ENCODE measurements at places on chromosomes 6 and 20.

DNA sequence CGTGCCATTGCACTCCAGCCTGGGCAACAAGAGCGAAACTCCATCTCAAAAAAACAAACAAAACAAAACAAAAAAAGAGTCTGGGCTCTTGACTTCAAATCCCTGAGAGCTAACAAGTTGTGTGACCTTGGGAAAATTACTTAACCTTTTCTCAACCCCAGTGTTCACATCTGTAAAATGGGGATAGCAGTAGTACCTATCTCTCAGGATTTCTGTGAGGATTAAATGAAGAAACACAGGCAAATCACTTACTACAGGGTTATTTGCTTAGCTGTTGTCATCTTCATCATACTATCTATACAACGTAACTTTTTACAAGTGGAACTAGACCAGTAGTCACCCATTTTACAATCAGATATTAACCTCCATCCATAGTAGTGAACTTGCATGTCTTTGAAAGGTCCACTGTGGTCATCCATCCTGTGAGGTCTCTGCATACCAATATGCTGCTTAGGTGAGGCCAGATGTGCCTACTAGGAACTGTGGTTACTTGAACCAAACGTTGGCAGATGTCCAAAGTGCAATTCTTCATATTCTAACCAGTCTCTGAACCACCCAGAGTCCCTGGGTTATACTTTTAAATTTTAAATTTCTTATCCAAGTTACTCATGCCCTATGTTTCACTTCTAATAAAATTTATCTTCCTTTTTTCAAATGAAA lies 128.9 kb upstream of the BEND3 start:
- no peak for DNase-seq

DNA sequence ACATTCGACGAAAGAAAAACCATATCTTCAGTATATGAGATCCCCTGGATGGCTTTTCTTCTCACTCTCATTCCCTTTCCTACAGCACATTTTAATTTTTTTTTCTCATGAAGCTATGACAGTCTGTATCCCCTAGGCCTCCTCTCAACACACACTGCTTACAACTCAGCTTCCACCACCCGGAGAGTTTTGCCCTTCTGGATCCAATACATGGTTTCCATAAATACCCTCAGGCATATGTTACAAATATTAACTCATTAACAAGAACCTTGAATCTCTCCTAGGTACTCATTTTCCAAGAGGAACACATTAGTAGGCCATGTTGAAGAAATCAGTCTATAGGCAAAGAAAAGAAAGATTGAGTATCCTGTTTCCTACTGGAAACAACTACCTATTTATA lies 44.0 kb downstream of the PAK5 start:
- no peak for DNase-seq

GRCh38 chr6:168100803-168101589 lies 22.0 kb upstream of the FRMD1 start:
- no peak for DNase-seq

DNA sequence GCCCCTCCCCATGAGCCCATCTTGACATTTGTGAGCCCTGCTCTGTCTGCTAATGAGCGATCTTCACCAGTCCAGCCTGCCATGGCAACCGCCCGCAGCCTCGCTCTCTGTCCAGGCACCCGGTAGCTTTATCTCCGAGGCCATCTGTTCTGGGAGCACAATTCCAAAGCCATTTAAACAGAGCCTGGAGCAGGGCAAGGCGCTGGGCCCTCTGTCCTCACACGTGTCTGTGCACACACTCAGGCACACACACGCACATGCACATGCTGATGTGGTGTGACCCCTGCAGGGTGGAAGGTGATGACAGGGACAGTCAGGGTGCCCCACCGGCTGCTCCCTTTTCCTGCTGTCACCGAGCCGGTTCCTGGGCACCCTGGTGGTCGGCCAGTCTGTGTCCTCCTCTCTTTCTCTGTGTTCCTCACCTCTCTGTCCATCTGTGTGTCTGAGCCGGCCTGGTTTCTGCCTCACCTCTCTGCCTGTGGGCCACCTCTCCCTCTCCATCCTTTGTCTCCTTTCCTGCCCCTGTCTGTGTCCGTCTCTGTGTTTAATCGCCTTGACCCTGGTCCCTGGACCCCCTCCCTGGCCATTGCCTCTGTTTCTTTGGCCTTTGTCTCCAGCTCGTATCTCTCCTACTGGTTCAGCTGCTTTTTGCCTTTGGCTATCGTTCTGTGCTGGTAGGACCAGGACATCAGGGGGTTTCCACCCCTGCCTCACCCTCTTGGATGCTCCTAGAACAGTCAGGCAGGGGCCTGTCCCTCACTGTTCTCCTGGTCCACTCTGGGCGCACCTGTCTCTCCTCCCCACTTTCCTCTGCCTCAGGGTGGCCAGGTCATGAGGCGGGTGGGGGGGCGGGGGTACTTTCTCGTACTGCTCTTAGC lies 8.8 kb upstream of the MYT1 start:
- no peak for DNase-seq

GRCh38 chr6:163745536-163746400 lies 331.2 kb downstream of the QKI start:
- no peak for DNase-seq

- DNase-seq: no peak
Measured at GRCh38 chr6:38337819-38338465, 301.8 kb downstream of the BTBD9 start.

- no peak for DNase-seq
Measured at GRCh38 chr20:38194971-38195504, 30.0 kb upstream of the TGM2 start.

DNA sequence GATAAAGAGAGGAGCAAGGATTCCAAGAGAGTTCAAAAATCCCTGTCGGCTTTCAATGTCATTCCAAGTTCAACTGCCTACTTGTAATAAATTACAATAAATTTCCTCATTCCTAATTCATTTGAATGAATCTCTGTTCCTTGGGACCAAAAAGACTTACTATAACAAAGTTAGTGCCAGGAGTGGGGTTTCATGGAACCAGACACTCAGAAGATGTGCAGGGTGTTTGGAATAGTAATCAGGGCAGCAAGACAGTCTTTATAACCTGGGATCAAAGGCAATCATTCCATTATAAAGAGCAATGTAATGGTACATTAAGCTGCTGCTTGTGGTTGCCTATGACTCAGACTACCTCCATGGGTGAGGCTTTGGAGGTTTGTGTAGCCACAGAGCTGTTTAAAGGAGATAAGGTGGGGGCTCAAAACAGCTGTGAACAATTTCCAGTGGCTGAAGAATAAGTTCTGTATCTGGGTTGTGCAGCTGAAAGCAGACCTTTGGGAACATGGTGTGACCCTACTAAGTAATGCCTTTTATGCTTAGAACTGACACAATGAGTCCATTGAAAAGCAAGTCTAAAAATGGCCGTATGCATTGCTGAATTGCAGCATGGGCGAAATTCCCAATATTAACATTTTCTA lies 159.9 kb downstream of the LINC00237 start:
- DNase-seq: no peak

DNA sequence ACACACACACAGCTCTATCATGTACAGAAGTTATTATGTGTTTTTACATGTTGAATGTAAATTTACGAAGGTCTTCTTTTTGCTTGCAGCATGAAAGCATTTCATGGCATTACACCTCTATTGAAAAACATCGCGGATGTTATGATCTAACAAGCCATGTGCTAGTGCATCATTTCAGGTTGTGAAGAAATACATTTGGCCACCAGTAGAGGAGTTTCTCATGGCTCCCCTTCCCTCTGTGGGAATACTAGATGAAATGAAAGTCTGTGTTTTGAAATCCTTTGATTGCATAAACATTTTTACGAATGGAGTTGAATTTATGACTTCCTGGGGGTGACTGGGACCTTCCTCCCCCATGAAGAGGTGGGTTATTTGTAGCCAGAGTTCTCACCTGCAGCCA lies 17.7 kb downstream of the MAS1 start:
- no peak for DNase-seq

- no peak for DNase-seq
Measured at GRCh38 chr6:44341095-44341890, 1.2 kb upstream of the SPATS1 start.

- DNase-seq: no peak
Measured at GRCh38 chr6:7250812-7251211, 62.2 kb downstream of the SSR1 start.

- DNase-seq: no peak
Measured at GRCh38 chr6:168996356-168996625, 257.4 kb downstream of the THBS2 start.

DNA sequence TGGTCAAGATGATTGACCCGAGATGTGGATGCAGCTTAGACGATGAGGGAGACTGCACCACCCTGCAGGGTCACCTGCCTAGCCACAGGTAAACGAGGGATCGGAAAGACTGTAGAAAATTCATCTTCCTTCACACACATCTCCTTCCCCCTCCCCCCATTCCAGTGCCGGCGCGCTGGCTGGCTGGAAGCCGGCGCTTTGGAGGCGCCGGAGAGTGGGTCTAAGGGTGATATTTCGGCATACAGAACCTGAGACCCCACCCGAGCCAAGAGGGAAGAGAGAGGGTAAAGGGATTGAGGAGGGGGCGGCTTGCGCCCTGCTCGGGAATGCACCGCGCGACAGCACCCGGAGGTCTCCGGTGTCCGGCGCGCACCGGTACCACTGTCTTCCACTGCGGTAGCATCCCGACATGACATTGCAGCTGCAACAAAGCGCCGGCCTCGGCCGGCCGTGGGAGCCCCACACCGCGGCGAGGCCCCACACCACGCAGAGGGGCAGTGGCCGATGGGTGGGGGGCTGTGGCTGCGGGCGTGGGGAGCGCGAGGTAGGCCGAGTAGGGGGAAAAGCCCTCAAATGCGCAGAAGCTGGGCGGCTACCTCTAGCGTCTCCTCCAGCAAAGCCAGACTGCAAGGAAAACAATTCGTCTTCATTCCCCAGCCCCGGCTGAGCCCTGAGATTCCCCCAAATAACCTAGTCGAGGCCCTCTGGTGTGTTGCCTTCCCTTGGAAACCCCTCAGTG lies 984 bp downstream of the TNFRSF21 start:
- peak; percentile 67 for DNase-seq

- DNase-seq: no peak
Measured at GRCh38 chr20:35294293-35294685, 2.1 kb upstream of the FAM83C start.

GRCh38 chr20:19330731-19331130 lies 118.3 kb downstream of the SLC24A3 start:
- DNase-seq: no peak

GRCh38 chr6:99432877-99433276 lies 7.8 kb upstream of the PNISR start:
- no peak for DNase-seq

DNA sequence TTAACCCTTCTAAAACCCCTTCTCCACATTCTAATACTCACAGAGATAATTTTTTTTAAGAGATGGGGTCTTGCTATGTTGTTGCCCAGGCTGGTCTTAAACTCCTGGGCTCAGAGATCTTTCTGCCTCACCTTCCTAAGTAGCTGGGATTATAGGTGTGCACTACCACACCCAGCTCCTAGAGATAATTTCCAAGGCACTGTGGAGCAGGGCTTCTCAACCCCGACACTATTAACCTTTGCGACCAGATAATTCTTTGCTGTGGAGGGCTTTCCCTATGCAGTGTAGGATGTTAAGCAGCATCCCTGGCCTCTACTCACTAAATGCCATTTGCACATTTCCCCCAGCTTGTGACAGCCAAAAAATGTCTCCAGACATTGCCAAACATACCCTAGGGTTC lies 8.8 kb upstream of the RREB1 start:
- no peak for DNase-seq

DNA sequence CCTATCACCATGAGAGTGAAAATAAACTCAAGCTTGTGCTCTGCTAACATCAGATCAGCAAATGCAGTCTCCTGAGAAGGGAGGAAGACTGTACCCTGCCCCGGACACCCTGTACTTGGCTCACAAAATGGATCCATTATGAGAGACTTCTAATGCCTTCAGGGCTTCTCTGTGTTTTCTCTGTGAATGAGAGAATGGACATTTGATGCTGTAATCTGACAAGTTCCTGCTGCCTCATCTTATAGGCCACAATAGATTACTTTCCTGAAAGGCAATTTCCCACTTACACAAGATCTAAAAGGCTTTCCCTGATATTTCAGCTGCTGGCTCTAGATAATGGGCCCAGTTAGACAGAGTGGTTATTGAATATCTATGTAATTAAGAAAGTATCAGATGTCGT lies 117.2 kb downstream of the OTOR start:
- no peak for DNase-seq

- no peak for DNase-seq
Measured at GRCh38 chr6:15431762-15432483, 186.1 kb downstream of the JARID2 start.

DNA sequence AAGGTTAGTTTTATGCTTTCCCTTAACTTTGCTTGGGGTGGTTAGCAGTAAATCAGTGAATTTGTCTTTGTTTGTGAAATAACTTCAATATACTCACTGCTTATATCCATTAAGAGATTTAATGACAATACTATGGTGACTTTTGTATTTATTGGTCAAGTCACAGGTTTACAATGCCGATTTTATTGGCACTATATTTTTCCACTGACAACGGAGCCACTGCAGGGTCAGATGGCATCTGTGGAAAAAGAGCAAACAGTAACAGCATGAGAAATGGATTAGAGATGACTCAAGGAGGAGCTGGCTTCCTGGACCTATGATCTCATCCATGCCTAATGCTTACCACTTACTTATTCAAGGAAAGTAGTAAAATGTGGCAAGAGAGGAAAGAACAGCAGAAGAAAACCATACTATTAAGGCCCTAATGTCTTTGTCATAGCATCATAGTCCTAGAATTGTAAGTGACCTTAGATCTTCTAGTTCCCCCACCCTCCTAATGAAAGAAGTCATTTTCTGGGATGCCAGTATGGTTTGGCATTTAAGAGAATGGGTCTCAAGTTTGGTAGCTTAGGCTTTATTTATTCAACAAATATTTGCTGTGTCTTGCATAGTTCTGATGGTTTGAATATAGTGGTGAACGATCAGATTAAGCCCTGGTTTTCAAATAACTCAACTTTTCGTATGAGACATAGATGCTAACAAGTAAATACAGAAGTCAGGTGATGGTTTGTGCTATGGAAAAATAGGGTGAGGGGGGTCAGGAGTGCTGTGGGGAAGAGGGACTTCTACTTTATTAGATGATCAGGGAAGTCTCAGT lies 18.5 kb downstream of the RNF144B start:
- no peak for DNase-seq

DNA sequence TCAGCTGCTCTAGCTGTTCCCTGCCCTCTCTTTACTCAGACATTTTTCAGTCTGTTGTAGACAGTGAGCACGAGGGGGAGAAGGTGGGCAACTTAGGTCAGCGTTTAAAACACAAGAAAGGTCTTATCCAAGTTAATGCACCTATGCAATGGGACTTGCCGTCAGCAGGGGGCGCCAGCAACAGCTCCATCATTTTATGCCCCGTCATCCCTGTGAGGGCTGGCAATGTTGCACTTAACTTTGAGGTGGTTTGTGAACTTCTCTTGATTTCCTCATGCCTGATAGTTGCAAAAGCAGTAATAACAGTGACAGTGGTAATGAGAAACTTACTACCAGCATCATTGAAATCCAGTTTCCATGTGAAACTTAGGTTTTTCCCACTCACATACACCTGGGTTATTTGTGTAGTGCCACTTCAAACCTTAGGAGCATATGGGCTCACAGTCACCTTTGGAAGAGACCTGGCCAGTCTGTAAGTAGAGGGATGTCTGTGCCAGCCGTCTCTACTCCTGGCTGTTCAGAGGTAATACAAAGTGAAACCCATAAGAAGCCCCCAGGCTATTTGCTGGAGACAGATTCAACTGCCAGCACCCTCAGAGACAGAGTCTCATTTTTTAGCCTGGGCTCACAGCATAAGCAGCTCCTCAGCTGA lies 44.9 kb upstream of the ID1 start:
- peak; percentile 75 for DNase-seq

GRCh38 chr6:4773181-4773580 lies 3.0 kb upstream of the CDYL start:
- no peak for DNase-seq

GRCh38 chr6:42177514-42178364 lies 4.6 kb downstream of the GUCA1A start:
- no peak for DNase-seq

- DNase-seq: peak; percentile 56
Measured at GRCh38 chr20:25296094-25297093, 48.5 kb downstream of the PYGB start.

All from OCI-LY7 (cell line).